H7 (cell line): ENCODE measurements at places on chromosomes 5 and 9. TPM values are rescaled to one million over a fixed set of nuclear protein-coding genes. Genes with fewer than 3 reads are reported as not detected.

DNA sequence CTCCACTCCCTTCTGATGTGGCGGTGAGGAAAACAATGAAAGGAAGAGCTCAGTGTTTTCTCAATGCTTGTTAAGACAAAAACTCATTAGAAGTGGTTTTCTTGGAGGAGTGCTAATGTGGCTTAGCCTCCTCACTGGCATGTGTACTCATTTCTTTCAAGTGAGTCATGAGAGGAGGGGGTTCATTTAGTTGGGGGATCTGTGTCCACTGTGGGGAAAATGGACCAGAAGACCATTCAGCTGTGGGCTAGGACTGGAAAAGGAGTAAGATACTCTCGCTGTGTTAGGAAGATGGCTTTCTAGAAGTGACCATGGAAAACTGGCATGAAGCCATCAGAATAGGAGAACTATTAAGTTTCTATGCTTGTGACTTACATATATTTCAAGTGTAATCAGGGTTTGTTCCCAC, 23.5 kb downstream of the KLF9 start:
- no peak for DNase-seq

GRCh38 chr5:6598351-6598900, 34.4 kb downstream of the NSUN2 start:
- DNase-seq = no peak

HMCN2 gene
- 2.3 and 5.2 TPM in 2 replicates for total RNA-seq

GRCh38 chr9:83440641-83441040, 97.6 kb downstream of the FRMD3 start:
- DNase-seq = no peak
